ENCODE measurements at places on chromosomes 4 and X.

DNA sequence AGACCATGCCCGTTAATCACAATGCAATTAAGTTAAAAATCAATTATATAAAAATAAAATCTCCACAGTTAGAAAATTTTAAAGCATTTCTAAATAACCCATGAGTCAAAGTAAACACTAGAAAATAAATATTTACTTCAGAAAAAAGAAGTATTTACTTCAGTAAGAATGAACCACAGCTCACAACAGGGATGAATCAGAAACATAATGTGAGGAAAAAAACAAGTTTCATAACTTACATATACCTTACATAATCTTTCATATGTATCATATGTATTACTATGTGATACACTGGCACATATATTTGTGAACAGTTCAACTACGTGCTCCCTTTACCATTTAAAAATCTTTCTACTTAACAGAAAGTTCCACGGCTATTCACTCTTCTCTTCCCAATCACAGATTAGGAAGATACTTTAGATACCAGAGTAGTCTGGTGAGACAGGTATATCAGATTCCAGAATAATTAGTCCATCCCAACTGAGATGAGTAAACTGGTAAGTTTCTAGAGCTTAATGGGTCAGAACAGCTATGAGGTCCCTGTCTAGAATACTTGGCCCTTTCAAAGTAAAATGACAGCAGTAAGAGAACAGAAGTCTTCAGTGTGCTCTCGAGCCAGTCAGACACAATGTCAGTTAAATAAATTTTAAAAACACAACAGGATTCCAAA lies 70.3 kb downstream of the SH3RF1 start:
- DNase-seq, result no peak

DNA sequence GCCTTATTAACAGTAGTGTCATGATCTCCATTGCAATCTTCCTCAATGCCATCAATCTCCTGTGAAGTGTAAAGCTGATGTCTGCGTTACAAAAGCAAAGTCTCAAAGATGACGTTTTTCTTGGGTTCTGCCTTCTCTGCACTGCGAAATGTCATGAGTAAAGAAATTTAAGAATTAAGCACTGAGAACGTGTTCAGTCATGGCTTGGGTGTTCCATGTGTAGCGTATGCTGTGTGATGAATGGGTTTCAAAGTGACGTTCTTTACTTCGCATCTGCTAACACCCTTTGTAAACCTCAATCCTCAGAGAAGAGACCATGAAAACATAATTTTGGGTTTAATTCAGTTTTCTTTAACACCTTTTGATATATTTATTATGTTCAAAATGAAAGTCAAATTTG lies 999 bp downstream of the NAP1L5 start:
- DNase-seq, result no peak

DNA sequence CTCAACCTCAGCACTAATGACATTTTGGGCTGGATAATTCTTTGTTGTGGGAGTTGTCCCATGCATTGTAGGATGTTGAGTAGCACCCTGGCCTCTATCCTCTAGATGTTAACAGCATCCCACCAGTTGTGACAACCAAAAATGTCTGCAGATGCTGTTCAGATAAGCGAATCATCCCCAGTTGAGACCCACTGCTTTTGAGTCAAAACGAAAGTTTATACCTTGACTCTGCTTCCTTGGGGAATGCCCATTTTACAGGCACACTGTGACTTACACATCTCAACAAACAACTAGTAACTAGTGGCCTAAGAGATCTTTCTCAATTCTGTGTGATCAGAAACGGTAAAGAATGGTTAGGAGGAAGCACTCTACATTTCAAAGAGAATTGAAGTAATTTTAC lies 37.0 kb downstream of the SEPSECS start:
- no peak for DNase-seq

DNA sequence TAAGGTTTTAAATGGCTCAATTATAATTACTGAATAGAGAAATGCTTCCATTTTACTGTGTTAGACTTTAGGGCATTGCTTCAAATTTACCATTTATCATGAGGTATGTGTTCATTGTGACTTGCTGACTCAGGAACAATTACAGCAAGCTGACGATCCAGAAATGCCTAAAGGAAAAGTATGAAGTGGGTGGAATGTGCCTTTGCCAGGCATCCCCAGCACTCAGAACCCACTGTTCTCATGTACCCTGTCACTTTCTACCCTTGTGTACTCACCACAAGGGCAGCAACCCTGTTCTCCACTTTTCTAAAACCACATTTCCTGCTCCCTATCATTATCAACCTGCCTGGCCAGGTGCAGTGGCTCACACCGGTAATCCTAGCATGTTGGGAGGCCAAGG lies 41.5 kb downstream of the QRFPR start:
- no peak for DNase-seq

DNA sequence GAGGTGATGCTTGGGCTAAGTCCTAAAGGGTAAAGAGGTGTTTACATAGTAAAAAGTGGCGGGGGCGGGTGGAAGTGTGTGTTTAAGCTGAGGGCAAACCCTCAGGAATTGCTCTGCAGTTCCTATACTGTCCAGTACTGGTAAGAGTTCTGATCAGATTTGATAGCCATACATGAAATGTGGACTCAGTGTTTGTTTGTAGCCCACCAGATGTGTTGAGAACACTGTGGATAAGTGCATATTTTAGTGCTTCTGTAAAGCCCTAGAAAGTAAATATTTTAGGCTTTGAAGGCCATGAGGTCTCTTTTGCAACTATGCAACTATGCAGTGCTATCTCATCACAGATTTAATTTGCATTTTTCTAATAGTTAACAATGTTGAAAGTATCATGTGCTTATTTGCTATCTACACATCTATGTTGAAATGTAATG lies 80.7 kb upstream of the EOLA2 start:
- no peak for DNase-seq

DNA sequence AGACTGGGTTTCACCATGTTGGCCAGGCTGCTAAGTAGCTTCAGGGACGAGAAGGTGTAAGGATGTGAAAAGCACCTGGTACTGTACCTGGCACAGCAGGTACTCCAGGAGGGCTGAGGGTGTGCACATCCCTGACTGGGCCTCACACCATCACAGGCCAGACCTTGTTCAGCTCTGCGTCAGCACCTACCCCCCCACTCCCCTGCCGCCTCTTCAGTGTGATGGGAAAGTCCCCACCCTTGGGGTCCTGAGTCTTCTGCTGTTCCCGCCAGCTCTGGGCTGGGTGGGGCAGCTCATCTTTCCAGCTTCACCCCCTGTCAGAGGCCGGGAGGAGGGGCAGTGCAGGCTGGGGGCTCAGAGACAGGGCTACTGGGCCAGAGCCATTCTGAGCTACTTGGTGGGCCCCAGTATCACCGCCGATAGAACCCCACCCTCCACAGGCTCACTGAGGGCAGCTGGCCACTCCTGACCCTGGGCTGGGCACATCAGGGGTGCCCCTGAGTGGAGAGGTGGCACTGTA lies 6.7 kb upstream of the SH3BP2 start:
- DNase-seq, result no peak

DNA sequence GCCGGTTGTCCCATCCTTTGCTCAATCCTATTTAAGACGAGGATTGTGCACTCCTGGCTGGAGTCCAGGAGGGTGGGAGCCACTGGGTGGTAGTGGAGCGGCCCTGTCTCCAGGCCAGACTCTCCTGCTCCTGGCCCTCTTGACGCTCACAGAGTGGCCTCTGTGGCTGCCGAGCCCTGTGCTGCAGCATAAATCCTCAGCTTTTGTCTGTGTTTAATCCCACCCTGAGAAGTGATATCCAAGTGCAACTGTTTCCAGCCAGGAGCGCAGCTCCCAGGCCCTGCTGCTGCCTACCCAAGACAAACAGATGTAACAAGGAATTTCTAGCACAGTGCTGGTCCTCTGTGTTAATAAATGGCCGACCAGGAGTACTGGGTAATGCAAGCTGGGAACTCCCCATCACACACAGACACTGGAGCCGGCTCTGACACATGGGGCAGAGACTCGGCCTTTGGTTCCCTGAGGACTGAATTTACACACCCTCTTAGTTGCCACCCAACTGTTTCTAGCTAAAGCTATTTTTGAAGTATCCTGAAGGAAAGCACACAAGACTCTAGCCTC lies 85.3 kb downstream of the GATB start:
- DNase-seq, result no peak

- no peak for DNase-seq
These were observed 46.0 kb downstream of the ATP8A1 start for GRCh38 chr4:42610941-42611340.

DNA sequence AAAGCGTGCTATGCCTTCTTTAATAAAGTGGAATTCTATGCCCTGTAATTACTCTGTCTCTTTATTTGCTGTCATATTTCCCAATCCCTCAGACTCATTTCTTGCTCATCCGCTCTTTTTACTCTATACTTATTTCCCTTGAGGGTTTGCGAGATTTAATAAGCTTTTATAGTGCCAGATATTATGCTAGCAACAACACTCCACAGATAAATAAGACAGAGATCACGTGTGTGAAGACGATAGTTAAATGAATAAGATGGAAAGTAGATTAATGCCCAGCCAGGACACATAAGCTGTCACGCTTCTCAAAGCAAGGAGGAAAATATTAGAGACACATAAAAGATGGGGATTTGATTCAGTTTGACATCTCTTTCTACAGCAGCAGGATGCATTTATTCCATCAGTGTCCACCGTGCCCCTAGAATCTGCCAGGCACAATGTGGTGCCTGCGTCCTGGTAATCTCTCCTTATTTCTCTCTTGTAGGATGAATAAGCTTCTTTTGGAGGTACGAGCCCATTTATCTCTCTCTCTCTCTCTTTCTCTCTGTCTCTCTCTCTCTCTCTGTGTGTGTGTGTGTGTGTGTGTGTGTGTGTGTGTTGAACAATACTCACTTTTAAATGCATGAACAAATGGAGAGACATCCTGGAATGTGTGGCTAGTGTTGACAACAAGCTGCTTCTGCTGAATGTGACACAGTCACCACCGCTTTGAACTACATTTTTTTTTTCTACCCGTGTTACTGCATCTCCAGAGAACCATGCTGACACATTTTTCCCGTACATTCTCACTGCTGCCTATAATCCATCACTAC lies 48.2 kb downstream of the TMEM156 start:
- no peak for DNase-seq

DNA sequence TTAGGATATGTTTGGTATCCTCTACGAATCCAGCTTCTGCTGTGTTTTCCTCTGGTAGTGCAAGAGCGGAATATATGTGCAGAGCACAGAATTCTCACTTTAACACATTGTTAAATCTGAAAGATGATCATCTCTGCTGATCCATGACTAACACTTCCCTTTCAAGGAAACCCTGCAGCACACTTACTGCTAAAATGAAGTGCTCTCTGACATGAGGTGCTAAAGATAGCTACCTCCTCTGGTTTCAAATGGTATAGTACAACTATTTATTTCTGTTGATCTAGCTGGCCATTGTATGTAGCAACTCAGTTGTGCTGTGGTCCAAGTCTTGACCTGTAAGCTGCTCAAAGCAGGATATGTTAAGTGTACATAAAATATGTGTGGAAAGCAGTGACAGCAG lies 162.4 kb upstream of the FMR1 start:
- no peak for DNase-seq

GRCh38 chrX:24480400-24480865 lies 15.3 kb downstream of the PDK3 start:
- DNase-seq, result peak; percentile 2
